Astrocyte of the hippocampus (primary cell): ENCODE measurements at places on chromosomes 11 and 22.
A peak's percentile ranks its signal among the peaks of the same experiment; 100 is the strongest.

- DNase-seq, result no peak
Measured at GRCh38 chr11:8757533-8757932, 74.9 kb downstream of the RPL27A start.

DNA sequence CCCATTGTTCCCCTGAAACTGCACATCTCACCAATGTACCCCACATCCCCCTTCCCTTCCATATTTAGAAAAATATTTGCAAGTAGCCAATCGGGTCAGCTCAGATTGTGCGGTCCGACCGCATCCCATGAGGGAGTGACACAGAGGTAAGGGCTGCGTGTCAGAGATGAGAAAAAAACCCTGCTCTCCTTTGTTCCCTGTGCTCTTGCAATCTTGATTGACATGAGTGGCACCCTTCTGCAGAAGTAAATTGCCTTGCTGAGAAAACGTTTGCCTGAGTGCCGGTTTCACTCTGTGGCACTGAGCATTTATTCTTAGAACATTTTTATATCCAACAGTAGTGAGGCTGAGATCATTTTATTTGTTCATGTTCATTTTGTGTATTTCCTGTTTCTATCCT lies 81.6 kb upstream of the CCDC90B start:
- DNase-seq, result no peak

GRCh38 chr11:87840786-87841185 lies 334.5 kb downstream of the RAB38 start:
- DNase-seq, result peak; percentile 34

DNA sequence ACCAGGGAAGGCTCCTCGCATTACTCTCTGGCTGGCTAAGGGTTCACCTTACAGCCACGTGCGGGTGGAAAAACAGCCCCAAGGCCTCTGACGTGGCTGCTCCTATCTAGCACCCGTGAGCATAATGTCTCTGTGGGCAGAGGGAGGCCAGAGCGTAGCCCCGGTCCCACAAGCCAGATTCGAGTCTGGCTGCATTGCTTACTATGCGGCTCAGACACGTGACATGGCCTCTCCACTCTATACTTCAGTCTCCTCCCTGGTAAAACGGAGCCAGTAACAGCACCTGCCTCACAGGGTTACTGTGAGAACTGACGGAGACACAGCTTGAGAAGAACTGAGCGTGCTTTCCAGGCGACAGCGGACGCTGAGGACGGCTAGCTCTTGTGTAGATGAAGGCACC lies 105.8 kb upstream of the BID start:
- DNase-seq, result no peak

- no peak for DNase-seq
Measured at GRCh38 chr22:17496841-17497240, 66.5 kb upstream of the SLC25A18 start.

DNA sequence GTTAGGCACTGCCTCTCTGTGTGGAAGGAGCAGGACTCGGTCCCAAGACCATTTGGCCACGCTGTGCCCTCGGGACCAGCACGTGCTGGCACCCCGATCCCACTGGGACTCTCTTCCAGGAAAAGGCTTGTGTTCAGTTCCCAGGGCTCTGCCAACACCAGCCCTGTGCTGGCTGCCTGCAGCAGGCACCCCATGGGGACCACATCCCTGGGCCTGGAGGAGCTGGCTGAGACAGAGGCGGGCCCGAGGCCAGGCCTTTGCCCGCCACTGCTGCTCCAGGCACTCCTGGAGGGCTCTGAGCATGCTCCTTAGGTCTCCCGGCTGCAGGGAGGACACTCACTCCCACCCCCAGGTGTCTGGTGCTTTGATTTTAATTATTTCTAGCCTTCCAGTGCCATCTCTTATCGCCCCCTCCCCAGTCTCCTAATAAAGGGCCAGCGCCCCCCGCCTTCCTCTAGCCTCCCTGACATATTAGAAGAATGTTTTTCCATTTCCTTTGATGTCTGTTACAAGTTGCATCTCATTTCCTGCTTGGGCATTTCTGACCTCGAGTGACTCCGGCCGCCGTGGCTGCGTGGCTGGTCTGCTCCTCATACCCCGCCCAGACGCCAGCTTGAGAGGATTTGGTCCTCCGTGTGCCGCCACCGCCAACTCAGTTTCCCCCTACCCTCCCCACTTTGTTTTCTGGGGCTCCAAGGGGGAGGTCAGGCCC lies 14.4 kb downstream of the CDKN1C start:
- no peak for DNase-seq

- no peak for DNase-seq
Measured at GRCh38 chr22:30861688-30862552, 106.7 kb downstream of the MORC2 start.
